ENCODE measurements at places on chromosomes 6 and 20. TPM values are rescaled to one million over a fixed set of nuclear protein-coding genes. Genes with fewer than 3 reads are reported as not detected.
A peak's percentile ranks its signal among the peaks of the same experiment; 100 is the strongest.

- DNase-seq: no peak
Observed at GRCh38 chr6:169397684-169398083, 144.0 kb upstream of the THBS2 start.

- no peak for DNase-seq
Observed at GRCh38 chr20:3042625-3043024, 797 bp upstream of the GNRH2 start.

GRCh38 chr6:113901482-113901881 lies 44.3 kb downstream of the MARCKS start:
- no peak for DNase-seq

- DNase-seq: no peak
Observed at GRCh38 chr6:40891686-40892085, 147.3 kb downstream of the UNC5CL start.

MAP3K5 gene
- total RNA-seq: 12.2 TPM

DNA sequence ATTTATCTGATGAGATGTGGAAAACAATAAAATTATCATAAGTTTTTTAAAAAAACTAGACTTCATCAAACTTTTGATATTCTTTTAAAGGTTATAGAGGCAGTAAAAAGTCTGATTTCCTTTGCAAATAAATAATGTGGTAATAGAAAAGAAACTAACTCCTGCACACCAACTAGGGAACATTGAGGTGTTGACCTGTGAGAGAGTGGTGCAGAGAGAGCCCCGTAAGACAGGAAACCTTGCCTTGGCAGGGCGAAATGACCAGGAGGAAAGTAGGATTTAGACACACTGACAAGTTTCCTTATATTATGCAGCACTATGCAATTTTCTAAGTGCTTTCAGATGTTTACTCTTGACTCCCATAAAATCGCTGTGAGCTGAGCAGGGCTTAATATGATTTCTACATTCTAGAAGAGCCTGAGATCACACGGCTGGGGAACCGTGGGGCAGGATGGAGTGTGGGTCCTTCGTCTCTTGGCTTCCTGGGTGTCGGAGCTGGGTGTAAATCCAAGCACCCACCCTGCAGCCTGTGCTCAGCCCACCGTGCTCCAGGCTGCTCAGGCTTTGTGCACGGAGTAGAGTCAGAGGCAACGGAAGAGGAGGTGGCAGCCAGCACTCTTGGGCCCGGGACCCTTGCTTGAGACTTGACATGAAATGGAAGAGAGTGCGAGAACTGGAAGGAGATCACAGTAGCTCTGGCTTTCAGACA lies 61.3 kb upstream of the FOXQ1 start:
- no peak for DNase-seq

DNA sequence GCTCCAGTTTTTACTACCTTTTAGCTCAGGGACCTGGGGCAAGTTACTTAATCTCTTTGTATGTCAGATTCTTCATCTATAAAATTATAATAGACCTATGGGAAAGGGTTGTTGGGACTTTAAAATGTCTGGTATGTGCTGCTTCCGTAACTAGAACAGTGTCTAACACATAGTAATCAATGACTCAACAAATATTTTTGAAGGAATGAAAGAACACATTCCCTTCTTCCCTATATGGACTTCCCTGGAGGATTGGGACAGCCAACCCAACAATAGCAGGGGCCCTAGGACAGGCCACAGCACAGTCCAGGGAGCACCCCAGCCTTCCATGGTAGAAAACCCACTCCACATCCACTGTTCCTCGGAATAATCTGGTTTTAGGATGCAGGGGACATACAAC lies 50.7 kb upstream of the TPD52L1 start:
- DNase-seq: peak; percentile 79

GRCh38 chr6:373031-373430 lies 18.5 kb upstream of the IRF4 start:
- no peak for DNase-seq

DNA sequence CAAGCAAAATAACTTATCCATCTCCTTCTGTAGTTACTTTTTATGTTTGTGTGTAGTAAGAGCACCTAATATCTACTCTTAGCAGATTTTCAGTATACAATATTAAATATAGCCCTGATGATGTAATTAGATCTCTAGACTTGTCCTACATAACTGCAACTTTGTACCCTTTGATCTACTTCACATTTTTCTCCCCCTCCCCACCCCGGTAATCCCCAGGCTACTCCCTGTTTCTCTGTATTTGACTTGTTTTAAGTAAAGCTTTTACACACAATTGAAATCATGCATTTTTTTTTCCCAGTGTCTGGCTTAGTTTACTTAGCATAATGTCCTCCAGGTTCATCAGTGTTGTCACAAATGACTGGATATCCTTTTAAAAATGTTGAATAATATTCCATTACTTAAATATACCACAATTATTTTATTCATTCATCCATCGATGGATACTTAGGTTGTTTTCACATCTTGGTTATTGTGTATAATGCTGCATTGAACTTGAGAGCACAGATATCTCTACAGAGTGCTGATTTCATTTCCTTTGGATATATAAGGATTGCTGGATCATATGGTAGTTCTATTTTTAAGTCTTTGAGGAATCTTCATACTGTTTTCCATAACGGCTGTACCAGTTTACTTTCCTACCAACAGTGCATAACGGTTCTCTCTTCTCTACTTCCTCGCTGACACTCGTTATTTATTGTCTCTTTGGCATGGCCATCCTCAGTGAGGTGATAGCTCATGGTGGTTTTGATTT lies 212.7 kb downstream of the CDKAL1 start:
- DNase-seq: no peak

- no peak for DNase-seq
Observed at GRCh38 chr20:699811-700338, 24.3 kb upstream of the SCRT2 start.

- no peak for DNase-seq
Observed at GRCh38 chr6:42177514-42178364, 4.6 kb downstream of the GUCA1A start.

DNA sequence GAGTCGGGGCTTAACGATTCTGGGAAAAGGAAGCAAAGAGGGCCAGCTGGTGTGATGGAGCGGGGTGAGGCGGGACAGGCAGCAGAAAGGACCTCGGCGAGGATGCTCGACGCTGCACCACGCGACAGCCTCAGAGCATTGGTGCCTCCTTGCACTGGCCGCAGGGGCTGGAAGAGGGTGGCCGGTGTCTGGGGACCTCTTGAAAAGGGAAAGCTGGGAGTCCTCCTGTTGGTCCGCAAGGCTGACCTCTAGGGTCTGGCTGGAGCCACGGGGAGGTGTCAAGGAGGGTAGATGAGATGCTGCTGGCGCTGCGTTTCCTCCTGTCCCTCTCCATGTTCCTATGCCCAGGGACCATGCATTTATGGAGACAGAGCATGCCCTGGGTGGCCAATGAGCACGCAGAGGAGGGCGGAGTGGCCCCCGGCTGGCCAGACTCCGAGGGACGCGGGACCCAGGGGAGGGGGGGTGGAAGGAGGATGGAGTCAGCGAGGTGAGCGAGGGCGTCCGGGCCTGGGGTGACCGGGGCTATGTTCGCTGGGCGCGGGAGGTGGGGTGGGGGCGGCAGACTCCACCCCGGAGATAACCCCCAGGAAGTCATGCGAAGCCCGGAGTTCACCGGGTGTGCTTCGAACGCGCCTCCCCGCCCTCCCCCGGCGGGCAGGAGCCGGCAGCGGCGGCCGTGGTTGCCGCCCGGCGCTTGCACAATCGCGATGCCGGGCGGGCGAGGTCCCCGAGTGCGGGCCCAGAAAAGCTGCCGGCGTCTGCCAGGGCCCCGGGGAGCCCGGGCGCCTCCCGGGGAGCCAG lies at the start of gene CYP24A1:
Gene CYP24A1 (minus strand): TSS at position 334 of the 804 bp plus-strand sequence. CDS start 407 bp downstream, outside the sequence.
- DNase-seq: no peak

GRCh38 chr6:36924131-36924530 lies 30.4 kb upstream of the PI16 start:
- no peak for DNase-seq

DNA sequence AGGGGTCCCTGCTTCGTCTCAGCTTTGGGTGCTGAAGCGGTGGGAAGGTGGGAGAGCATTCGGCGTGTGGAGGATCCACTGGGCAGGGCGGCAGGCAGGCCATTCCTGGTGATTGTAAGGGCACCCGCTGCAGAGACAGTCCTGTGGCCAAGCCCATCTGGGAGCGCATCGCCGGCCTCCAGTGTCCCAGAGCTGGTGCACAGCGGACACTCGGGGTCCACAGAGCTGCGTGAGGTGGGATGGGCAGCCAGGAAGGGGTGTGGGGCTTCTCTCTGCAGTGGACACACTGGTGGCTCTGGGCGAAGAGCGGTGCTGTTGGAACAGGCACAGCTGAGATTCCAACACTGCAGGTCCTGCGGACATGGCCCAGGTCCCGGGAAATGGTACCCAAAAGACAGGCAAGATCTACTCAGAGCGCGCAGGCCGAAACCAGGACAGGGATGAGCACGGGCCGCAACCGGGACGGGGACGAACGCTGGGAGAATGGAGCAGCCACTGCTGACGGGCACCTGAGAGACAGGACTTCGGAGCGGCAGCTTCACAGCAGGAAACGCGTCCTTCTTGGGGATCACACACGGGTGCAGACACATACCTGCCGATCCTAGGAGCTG lies 188.2 kb downstream of the ERMARD start:
- DNase-seq: no peak

DNA sequence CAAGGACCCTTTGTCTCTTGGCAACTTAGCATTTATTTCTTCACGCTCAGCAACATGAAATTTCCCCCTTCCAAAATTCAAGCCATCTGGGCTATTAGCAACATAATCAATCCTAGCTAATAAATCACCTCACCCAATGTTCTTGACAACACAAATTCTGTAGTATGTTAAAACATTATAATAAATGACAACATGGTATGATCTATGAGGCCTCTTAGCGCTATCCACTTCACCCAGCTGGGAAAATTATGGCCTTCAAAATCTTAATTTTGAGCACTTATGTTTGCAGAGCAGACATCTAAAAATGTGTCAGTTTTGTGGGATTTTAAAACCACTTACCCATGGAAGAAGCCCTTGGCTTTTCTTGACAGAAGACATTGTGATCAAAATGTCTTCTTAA lies 181.9 kb downstream of the HDGFL1 start:
- DNase-seq: no peak

- DNase-seq: no peak
Observed at GRCh38 chr20:13295637-13296036, 74.6 kb downstream of the ISM1 start.

SNX9 gene
- 42.6 TPM for total RNA-seq

EPPIN gene
- not detected for total RNA-seq

KIF25 gene
- not detected for total RNA-seq

ADGRF1 gene
- 18.7 TPM for total RNA-seq

HLA-DRB5 gene
- not detected for total RNA-seq

DNA sequence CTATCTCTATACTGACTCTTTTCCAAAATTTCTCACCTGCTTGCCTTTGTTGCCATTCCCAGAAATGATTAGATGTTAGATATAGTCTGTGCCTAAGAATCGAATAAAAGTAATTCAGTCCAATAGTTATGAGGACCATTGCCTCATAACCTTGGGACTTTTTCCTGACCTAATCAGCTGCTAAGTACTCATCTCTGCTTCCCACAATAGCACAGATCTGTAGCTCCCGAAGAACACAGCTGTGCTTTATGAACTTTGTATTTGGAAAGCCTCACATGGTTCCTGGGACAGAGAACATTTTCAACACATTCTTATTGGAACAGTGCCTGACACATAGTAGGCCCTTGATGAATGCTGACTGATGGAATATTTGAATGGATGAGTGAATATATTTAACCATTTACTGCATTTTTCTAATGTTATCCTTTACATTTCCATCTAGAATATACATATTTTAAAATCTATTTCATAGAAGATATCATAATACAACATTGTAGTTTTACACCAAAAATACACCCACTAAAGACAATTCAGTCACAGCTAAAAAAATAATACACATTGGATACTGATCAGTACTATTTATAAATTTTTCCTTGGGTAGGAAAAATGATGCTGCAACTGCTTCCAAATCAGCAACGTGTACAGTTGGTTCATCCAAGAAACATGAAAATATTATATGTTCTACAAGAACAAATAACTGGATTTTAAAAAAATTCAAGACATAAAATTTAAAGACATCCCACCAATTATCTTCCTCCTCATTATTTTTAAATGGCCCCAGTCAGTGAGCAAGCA lies 53.9 kb downstream of the HS3ST5 start:
- DNase-seq: no peak

BHLHE23 gene
- not detected for total RNA-seq

DNA sequence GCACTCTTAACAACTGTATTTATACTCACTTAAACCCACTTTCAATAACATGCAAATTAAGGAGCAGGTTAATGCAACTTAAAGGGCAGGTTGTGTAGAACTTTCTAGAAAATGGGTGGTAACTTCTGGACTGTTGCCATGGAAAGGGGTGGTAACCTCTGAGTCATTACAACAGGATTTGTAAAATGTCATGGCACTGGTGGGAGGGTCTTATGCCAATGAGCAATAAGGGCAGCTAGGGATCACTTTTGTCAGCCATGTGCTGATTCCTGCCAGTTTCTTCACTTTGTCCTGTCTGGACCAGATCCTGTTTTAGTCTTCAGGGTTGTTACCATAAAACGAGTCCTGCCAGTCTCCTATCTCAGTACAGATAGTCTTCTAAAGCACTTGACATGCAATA lies 560.5 kb upstream of the PTCHD4 start:
- DNase-seq: no peak

PLG gene
- total RNA-seq: not detected

GRCh38 chr6:138105880-138106664 lies 1.1 kb downstream of the PERP start:
- no peak for DNase-seq

CST4 gene
- total RNA-seq: not detected

TASP1 gene
- total RNA-seq: 5.9 TPM

- DNase-seq: no peak
Observed at GRCh38 chr20:63520504-63520933, at the start of gene PPDPF. PPDPF (plus strand) TSS chr20:63520765; CDS start chr20:63521309, 544 bp downstream.

GRCh38 chr6:111875741-111876140 lies 2.5 kb upstream of the FYN start:
- no peak for DNase-seq

GRCh38 chr6:73727114-73727513 lies 31.1 kb downstream of the CD109 start:
- no peak for DNase-seq

DNA sequence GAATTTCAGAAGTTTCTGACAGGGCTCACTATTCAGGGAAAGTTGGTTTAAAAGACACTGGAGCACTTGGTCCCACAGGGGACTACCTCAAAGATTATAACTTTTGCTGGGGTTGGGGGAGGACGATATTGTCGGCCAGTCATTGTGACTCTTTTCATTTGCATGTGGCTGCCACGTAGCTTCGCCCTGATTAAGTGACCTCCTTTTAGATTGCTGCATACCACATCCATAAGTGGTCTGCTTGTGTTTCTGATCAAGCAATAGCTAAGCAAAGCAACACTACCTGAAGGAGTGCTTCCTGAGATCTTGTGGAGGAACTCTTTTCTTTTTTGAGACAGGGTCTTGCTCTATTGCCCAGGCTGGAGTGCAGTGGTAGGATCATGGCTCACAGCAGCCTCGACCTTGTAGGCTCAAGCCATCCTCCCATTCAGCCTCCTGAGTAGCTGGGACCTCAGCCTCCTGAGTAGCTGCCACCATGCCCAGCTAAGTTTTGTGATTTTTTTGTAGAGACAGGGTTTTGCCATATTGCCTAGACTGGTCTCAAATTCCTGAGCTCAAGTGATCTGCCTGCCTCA lies 691.3 kb downstream of the EPM2A start:
- DNase-seq: no peak

All from epithelial cell of proximal tubule (primary cell).